ENCODE measurements at places on chromosomes 3 and 15.
A peak's percentile ranks its signal among the peaks of the same experiment; 100 is the strongest.

GRCh38 chr15:68710536-68710935, 110.2 kb downstream of the ANP32A start:
- no peak for DNase-seq

DNA sequence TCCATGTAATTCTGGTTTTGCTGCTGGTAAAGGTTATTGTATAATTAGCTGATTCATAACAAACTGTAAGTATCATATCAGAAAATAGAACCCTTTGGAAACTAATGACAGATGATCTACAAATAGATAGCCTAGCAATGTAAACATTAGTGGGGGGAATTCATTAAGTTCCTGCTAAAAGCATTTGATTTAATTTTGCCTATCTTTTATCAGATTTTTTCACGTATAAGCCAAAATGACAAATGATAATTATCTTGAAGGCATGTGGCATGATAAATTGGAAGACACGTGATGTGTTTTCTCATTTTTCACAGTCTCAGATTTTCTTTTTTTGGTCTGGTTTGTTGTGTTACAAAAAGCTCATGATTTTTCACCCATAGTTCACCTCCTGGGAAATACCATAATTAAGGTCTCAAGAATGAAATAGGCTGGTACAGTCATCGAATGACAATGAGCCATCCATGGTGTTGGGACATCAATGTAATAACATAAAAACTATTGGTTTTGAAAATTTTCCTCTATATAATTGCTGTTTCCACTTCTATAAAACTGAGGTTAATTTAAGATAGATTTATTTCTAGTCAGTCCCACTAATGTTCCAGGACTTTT, 325.9 kb upstream of the TBL1XR1 start:
- DNase-seq: no peak

DNA sequence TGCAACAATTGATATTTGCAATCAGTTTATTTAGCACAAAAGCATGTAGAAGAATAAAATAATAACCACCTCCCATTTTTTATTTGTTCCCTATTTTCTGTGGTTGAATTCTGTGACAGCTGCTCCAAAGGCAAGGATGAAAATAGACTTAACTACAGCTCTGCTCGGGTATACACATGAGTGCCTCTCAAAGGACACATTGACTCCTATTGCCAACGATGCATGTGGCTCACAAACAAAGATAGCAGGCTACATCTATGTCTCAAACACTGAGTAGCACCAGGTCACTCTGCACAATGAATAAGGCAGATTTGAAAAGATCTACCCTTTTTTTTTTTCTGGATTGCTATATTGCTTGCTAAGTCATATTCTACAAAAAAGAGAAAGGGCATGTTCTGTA, 612.9 kb downstream of the ROBO1 start:
- DNase-seq: no peak

DNA sequence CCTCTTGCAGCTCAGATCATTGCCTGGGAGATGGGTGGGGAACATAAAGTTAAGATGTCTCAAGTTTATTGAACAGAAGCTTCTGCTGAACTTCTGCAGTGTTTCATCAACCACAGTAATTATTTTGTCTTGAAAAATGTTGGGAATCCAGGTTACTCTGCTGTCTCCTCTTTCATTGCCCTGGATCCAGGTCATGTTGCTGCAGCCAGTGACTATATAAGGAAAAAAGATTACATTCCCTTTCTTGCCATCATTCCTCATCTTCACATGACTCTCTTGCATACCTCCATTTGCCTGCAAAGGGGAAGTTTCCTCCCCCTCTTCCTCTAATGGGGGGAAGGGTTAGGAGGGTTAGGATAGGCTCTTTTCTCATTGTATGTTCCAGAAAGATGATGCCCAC, 15.1 kb downstream of the GMNC start:
- no peak for DNase-seq

DNA sequence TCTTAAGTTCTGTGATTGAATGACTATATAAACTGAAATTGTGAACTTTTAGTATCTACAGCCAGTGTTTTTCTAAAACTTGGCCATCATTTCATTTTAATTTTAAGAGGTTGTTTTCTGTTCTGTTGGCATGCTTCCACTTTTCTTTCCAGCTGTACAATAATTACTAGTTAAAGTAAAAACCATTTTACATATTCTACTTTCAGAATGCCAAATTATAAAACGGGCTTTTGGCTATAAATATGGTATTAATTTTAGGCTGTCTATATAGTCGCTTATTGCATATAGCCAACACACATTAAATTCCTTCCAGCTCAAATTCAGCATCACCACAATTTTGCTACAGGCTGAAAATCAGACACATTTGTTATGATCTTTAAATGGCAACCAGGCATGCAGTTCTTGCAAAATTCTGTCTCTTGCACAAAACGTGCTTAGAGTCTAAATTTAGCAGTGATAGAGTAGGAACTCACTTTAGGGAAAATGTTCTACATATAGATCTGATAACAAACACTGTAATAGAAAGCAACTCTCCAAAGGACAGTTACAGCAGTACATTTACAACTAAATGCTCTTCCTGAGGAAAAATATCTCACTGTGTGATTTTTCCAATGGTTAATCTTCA, 81.1 kb downstream of the BTD start:
- no peak for DNase-seq

DNA sequence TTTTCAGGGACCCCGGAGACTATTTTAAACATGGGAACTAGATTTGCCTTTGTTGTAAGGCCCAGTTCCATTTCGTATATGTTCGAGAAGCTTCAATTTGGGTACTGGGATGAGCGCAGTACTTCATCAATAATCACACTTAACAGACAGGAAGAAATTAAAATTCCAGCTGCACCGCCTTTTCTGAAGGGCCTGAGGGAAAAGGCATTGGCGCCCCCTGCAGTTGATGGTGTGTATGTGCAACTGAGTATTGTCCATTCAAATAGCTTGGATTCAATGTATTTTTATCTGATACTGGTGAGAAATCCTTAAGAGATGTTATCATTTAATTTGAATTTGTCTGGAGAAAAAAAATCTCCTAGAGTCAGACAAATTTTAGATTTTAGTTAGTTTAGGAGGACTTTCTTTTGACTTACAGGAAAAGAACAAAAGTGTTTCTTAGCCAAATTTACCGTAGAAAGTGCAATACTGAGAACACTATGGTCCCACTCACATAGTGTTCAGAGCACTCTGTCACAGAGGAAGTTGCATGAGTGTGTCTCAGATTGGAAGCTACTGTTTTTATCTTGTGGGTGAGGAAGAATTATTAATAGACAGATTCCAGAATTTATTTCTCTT, 5.4 kb upstream of the ALDH1A2 start:
- peak; percentile 43 for DNase-seq

DNA sequence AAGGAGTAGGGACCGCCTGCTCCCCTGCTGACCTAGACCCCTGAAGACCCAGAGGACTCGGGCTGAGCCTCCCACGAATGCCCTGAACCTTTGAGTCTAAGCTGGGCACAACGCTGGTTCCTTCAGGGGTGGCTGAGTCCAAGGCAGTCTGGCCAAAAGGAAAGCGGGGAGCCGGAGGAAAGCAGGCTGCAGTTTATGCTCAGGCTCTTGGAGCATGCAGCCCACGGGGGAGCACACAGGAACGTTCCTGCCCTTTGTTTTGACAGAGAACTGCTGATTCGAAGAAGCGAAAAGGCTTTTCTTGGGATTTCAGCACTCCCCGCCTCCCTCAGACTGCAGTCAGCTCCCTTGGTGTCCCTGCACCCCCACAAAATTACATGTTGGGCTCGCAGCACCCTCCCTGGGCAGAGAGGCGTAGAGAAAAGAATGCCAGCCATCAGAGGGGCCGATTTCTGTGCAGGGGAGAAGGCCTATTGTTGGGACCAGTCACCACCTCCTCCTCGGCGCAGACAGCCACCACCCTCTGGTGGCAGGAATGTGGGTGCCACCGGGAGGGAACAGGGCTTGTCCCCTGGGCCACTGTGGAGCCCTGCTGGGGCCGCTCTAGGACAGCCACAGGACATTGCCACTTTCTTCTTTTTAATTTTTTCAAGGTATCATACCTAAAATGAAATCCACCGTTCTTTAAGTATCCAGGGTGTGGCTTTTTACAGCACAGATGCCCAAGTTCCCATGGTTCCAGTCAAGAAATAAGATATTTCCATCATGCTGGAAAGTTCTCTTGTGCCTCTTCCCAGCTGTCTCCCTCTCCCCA, 72.2 kb downstream of the SMAD6 start:
- DNase-seq: peak; percentile 10

DNA sequence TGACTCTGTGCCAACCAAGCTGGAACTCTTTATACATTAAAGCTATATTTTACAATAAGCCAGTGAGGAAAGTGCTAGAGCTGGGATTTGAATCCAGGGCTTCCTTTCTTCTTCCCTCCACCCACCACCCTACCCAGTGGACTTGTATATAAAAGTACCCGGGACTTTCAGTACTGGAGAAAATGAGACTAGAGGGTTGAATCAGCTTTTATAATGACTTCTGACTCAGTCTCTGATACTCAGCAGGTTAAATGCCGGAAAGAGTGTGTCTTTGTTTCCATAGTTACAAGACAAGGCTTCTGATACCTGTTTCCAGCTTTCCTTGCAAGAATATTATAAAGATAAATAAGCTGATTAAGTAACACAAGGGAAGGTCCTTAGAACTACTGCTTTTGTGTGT, 80.9 kb downstream of the FRMD4B start:
- DNase-seq: no peak

- DNase-seq: no peak
These were observed 73.0 kb upstream of the GLCE start for GRCh38 chr15:69087366-69087976.

DNA sequence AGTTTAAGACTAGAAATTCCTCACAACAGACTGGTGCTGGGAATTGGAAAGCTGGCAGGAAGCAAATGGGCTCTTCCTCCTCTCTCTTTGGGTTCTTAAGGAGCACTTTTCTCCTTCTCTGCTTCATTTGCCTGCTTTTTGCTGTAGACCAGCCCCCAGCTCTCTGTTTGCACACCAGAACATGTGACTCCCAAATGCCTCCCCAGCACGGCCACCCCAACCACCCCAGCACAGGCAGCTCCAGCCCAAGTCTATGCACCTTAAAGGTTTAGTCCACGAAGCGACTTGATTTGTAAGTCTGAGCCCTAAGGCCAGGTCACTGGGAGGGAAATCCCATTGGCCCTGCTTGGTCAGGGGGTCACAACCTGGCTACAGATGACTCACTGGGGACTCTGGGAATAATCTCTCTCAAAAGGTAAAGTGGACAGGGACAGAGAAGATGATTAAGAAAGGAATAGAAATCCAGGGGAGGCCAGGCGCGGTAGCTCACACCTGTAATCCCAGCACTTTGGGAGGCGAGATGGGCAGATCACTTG, 377.8 kb upstream of the PROK2 start:
- DNase-seq: no peak

- no peak for DNase-seq
These were observed 290.6 kb downstream of the SATB1 start for GRCh38 chr3:18134386-18135059.

- DNase-seq: no peak
These were observed 237.0 kb downstream of the LPP start for GRCh38 chr3:188390775-188391443.

- DNase-seq: no peak
These were observed 33.8 kb downstream of the MBNL1 start for GRCh38 chr3:152302521-152303021.

DNA sequence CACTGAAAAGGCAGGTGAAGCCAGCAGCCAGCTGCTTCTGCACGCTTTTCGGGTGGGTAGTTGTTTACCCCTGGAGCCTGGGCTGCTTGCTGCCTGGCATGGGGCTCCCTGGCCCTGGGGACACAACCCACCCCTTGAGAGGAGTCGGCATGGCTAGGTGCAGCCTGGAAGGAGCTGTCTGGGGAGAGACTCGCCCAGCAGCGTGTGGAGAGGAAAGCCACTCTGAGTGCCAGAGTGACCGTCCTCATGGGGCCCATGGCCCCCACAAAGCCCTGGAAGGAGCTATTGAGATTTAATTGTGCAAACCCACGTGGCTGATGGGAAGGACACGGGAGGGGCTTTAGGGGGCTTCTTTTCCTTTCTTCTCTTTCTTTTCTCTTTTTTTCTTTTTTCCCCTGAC, 137.5 kb downstream of the OPA1 start:
- no peak for DNase-seq

GRCh38 chr3:60536420-60536819, 714.8 kb downstream of the FHIT start:
- no peak for DNase-seq

- DNase-seq: no peak
These were observed 334.6 kb upstream of the GRM7 start for GRCh38 chr3:6526321-6526720.

- DNase-seq: no peak
These were observed 68.9 kb downstream of the ST8SIA2 start for GRCh38 chr15:92462424-92463125.

DNA sequence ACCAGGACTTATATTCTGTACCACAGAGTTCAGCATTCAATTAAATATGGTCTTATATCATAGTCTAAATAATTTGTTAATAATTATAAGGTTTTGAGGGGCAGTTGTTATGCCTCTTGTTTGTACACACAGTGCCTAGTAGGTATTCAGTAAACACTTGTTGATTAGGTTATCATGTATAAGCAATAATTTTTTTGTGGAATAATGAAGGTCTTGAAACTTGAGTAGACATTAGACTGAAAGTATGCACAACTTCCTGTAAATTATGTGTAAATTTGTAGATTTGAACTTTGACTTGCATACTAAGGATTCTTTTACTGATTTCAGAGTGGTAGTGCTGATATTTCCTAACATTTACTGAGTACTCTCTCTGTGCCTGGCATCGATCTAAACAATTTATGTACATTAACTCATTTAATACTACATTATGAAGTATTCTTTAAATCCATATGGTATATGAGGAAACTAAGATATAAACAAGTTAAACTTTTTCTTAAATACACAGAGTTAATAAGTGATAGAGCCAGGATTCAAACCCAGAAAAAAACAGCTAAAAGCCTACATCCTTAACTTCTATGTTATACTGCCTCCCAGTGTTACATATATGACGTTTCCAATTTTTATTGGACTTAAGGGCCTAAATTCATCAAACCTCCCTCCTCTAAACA, 65.1 kb downstream of the GLCE start:
- peak; percentile 58 for DNase-seq

- DNase-seq: no peak
These were observed 73.1 kb upstream of the BHLHE40 start for GRCh38 chr3:4906107-4906621.

DNA sequence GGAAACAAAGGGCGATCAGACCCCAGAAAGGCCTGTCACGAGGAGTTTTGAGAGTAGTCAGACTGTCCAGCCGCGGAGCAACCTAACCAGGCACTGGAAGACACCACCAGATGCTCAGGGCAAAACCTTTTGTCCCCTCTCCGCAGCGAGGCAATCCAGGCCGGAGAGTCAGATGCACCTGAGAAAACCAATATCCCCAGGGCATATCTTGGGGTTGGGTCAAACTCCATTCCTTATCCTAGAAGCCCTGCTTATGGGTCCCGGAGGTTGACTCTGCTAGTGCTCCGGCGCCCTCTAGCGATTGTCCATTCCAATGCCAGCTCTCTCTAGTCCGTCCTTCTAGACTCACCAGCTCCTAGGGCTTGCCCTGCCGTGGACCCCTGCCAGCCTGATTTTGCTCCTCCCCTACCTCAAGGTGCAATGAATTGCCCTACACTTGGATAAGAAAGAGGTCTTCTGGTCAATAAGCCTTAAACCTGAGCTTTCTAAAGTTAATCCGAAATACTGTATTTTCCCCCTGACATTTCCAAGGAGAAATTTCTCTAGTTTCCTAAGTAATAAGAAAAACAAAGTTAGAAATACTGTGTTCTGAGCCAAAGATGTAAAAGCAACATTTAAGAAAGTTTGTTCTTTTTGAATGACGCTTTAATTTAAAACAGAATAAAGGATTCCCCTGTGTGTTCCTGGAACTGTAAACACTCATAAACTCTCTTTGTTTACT, 5.5 kb downstream of the CPNE4 start:
- peak; percentile 84 for DNase-seq

Measured in hematopoietic multipotent progenitor cell (in vitro differentiated cells).